Fibroblast of skin of right biceps (primary cell): ENCODE measurements at places on chromosomes 2 and 18.

- DNase-seq, result no peak
These were observed 56.2 kb downstream of the REEP1 start for GRCh38 chr2:86281066-86281700.

DNA sequence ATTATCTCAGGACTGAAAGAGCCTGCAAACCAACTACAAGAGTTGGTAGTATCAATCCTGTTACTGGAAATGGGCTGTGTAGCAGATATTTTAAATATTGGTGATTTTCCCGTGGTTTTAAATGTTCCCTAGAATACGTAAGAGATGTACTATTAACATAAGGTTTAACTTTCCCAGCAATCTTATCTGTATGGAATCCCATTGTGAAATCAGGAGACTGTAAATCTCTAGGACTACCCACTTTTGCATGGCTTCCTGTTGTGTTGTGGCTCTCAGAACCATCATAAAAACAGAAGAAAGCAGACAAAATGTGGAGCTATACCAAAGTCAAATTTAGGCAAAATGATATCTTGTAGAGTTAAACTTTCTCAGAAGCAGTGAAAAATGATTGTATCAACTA lies 641.5 kb upstream of the SETBP1 start:
- no peak for DNase-seq

- peak; percentile 51 for DNase-seq
These were observed 40.3 kb downstream of the HRH4 start for GRCh38 chr18:24500766-24501165.

DNA sequence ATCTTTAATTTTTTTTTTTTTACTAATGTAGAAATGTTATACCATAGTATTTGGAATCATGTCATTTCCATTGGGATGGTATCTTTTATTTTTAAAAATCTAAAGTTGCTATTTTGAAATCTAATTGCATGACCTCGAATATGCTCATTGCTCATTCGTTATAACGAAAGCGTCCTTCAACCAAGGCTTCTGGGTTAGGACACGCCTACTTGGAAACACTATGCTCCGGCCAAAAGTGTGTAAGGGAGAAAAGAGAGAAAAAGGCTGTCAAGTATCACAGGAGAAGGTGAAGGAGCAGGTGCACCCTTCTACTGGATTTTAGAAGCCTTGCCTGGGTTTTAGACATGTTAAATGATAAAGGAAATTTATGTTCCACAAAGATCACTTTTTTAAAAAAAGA lies 465.9 kb upstream of the ID2 start:
- DNase-seq, result no peak

GRCh38 chr2:58900246-58901027 lies 659.3 kb upstream of the FANCL start:
- DNase-seq, result no peak

GRCh38 chr2:55108456-55109160 lies 58.4 kb upstream of the RTN4 start:
- no peak for DNase-seq

GRCh38 chr2:241011296-241011600 lies 12.8 kb downstream of the SNED1 start:
- no peak for DNase-seq

DNA sequence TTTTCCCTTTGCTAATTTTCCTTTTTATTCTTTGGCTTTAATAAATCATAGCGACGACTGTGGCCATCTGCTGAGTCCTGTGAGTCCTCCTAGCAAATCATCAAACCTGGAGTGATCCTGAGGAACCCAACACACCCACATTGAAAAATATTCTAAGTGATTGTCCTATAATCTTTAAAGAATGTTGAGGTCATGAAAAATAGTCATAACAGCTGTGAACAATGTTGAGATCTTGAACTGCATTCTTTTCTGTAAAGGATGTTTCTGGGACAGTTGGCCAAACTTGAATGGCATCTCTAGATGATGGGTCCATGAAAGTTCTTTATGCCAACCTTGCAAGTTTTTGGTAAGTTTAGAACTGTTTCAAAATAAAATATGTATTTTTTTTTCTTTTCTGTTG lies 53.2 kb upstream of the ADAM23 start:
- DNase-seq, result no peak

DNA sequence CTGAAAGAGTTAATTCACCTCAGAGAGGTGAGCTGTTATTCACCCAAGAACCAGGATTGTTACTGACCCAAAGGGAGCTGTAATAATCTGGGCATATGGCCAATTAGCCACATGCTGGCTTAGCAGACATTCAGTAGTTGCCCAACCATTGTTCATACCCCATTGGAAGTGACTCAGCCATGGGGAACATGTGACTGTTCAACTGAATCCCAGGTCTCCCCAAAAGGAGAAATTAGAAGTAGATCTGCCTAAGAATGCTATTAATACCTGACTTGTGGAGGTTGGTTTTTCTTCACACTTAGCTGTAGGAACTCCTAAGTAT lies 272.6 kb upstream of the UBE2E3 start:
- peak; percentile 85 for DNase-seq

DNA sequence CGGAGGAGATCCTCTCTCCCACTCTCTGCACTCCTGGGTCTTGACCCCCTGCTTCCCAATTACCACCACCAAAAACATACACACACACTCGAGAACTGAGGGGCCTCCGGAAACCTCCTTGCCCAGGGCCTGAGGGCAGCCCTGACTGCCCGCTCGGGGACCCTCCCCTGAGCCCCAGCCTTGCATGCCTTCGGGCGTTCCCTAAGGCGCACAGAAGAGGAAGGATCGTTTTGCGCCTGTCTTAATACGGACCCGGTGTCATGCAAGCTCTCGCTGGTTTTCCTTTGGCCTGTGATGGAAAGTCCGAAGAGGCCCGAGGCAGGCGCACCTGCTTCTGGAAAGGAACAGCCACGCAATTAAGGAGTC lies 19.8 kb downstream of the POU3F3 start:
- no peak for DNase-seq

DNA sequence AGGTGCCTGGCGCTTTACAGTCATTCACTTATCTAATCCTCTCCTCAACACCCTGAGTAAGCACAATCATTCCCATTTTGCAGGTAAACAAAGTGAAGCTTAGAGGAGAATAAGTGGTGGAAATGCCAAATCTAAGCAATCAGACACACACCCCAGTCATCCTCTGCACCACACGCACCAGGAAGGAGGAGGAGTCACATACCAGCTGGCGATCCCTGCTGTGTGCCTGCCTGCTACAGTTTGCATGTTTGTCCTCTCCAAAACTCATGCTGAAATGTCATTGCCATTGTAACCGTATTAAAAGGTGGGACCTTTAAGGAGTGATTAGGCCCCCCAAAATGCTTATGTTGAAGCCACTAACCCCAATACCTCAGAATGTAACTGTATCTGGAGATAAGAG lies 93.7 kb downstream of the LOXHD1 start:
- no peak for DNase-seq

DNA sequence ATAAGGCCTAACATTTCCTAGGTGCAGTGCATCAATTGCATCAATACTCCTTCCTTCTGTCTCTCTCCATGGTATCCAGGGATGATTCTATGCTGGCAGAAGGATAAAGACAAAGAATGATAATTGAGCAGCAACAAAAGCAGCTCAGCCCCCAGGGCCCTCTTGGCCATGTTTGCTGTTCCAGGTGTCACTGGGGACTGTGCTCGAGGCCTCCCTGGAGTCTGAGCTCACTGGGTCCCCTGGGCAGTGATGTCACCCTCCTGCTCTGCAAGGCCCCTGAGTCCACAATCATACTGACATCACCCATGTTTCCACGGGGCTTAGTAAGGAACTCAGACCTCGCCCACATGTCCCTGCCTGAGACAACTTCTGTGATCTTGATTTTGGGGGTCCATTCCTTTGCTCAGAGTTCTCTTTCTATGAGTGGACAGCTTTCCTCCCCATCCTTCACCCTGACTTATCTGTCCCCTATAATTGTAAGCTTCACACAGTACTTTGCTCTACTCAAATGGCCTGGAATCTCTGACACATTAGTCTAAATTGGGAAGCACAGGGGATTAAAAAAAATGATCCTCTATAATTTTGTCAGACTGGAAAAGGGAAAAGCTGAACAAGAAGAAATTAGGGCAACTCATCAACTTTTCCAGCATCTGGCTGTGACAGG lies 15.8 kb upstream of the EXOC6B start:
- no peak for DNase-seq

- DNase-seq, result no peak
These were observed 62.9 kb downstream of the NYAP2 start for GRCh38 chr2:225462417-225462816.

GRCh38 chr2:144832048-144832447 lies 312.1 kb upstream of the ZEB2 start:
- DNase-seq, result no peak

DNA sequence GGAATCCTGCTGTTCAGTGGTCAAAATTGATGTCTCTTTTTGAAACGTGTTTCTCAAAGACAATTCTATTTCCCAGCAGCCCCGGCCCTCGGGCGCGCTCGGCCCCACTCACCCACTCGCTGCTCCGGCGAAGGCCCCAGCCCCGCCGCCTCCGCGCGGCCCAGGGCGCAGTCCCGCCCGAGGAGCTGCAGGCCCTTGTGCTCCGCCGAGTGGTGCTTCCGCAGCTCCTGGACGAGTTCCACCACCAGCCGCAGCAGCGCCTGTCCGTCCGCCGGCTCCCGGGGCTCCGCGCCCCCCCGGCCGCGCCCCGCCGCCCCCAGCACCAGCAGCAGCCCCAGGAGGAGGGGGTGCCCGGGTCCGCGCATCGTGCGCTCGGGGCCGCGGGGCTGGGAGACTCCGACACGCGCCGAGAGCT lies 413 bp downstream of the ALKAL2 start:
- peak; percentile 37 for DNase-seq
